ENCODE measurements at places on chromosomes 2 and 18. TPM values are rescaled to one million over a fixed set of nuclear protein-coding genes. Genes with fewer than 3 reads are reported as not detected.

SATB2 gene
- polyA plus RNA-seq = 16.4 TPM

TPRKB gene
- polyA plus RNA-seq = 64.6 TPM

- no peak for DNase-seq
Observed at GRCh38 chr2:27795093-27795834, 23.7 kb downstream of the MRPL33 start.

OBSL1 gene
- polyA plus RNA-seq = 111 TPM

DNA sequence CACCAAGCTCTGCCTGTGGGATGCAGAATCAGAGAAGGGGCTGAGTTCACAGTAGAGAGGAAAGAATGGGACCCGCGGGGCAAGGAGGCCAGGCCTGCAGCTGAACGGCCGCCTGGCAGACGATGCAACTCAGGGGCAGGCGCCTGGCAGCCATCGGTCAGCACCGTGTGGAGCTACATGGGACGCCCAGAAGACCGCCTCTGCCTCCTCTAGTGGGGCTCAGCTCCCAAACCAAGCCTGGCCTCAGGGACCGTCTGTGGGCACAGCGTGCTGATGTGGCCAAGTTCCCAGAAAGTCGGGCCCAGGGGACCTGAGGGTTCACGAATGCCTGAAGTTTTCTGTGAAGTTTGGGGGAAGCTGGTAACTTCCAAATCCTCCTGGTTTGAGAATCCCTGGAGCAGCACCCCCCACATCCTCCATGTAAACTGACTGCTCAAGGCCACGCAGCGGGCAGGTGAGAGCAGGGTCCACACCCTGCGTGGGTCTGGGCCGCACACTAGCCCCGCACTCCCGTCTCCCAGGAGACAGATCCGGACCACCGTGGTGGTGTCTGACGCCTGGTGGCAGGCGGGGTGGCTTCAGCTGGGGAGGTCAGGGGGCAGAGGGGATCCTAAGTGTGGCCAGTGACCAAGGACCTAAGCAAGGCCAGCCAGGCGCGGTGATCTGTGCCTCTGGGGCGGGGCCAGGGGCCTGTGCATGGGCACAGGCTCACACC lies 14.6 kb downstream of the SNORC start:
- no peak for DNase-seq

GRCh38 chr2:47521666-47522285 lies 118.8 kb downstream of the MSH2 start:
- no peak for DNase-seq

DNA sequence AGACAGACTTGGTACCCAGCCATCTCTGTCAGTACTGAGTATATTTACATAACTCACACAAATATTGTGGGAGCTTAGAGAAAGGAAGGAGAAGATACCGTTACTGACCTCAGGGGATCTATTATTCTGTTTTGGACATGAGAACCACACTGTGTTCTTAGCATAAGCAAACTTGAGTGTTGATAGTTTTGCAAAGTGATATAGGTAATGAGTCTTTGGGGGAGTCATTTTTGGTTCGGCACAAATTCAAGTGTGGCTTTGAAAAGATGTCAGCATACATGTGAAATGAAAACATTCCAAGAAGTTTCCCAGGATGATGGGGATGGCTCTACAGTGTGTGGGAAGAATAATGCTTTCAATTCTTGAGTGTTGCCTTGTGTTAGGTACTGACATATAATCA lies 24.1 kb downstream of the SMARCAL1 start:
- no peak for DNase-seq

- no peak for DNase-seq
Observed at GRCh38 chr18:24459772-24460171, 665 bp upstream of the HRH4 start.

GRCh38 chr2:239853121-239853520 lies 172.0 kb downstream of the NDUFA10 start:
- no peak for DNase-seq
